Stimulated activated CD4-positive, alpha-beta T cell treated with anti-CD3 and anti-CD28 coated beads, Interleukin-15, amount 100 ng/mL, for 1 hour (primary cell): ENCODE measurements at places on chromosomes 1 and 21.

GRCh38 chr1:186375929-186376319 lies 286 bp downstream of the ODR4 start:
- no peak for DNase-seq

DNA sequence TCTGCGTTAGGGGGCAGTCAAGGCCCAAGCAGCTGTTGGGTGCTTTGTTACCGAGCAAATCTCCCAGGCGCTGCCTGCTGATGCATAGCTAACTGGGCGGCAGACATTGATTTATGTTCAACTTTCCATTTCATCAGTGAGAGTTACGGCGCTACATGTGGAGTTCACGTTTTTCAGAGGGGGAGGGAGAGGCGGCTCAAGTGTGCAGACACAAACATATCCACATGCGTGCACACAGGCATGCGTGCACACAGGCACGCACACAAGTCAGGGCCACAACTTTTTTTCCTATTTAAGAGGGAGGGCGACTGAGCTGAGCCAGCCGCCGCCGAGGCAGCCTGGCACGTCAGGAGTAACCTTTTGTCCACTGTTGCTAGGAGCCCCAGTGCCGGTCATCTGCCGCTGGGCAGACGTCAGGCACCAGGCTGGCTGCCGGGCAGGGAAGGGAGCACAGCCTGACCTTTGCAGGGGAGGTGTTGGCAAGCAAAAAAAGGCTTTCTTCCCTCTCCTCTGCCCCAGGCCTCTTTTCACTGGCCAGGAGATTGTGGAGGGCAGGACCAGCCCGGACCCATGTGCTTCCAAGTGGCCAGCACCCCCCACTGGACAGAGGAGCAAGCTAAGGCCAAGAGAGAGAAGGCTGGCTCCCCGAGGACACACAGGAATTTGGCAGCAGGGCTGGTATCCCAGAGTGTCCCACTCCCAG lies 73.3 kb downstream of the MRPL37 start:
- DNase-seq, result no peak

- no peak for DNase-seq
Observed at GRCh38 chr1:102529446-102529845, 532.7 kb upstream of the OLFM3 start.

DNA sequence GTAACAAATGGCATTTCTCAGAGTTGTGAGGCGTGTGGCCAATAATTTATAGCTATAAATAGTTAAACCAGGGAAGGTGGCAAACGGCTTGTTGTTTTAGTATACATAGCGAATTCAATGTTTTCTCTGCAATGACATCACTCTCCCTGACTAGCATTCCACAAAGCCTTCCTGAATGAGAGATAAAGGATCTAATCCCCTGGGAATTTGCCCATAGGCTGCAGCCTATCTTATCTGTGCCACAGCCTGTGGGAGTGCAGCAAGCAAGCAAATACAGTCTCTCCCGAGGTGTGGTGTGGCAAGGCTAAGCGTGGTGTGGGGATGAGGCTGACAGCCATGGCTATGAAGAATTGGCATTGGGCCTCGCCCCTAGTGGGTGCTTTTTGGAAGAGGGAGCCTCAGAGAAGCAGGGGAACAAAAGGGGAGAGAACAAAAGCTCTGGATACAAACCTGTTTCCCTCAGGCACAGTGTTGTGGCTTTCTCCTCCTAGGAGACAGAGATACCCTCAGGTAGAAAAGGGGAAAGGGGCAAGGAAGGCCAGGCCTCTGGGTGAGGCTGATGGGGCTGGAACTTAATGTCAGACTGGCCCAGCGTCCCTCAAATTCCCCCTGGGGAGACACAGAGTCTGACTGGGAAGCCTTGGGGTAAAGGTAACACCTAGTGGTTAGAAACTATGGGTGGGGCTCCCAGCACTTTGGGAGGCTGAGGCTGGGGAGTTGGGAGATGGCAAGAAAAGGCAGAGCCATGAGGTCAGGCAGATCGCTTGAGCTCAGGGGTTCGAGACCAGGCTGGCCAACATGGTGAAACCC lies 8.9 kb downstream of the TAGLN2 start:
- DNase-seq, result no peak

DNA sequence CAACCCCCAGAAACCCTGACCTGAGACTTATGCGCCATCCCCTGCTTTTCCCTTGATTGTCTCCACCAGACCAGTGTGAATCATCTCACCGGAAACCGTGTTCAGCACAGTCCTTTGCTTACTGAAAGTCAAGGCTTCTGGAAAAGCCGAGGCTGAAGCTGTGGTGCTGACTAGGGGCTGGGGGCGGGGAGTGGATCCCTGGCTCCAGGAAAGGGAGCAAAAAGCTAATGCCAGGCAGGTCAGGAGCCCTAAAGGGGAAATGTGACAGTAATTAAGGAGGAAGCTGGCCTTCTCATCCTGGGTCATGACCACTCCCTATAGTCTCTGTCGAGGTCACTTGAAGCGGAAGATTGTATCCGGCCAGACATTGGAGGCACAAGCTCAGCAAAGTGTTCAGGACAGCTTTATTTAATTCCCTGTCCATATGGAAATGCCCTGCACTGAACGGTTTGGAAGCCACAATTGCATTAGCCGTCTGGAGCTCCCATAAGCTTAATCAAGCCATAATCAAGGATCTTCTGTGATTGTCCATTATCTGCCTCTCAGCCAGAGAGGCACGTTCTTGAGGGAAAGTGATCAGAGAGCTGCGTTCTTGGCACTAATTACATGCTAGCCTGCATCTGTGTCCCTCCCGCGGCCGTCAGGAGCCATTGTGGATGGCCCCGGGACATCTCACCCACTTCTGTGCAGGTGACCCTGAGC lies 403.6 kb downstream of the RRAGC start:
- DNase-seq, result no peak

DNA sequence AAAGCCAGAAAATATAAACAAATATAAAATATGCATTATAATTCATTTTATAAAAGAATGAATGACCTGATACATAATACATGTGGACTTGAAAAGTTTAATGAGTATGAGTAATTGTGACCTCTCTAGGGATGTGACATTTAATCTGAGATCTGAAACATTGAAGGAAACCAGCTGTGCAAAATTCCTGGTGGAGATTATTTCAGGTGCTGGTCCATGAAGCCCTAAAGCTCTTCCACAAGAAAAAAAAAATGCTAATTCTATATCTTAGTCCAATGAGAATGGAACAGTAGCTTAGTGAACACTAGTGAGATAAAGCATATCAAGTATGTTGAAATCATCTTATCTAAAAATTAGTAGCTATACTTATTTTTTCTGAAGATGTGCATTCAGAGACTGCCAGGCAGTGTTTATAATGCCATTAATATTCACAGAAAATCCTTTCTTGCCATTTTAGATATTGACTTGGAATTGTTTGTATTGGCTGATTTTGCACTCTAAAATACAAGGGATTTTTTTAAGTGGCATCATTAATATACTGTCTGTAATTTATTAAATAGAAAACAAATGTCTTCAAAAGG lies 1485.9 kb downstream of the PLA2G4A start:
- no peak for DNase-seq

GRCh38 chr1:29171089-29171488 lies 10.6 kb downstream of the SRSF4 start:
- DNase-seq, result no peak

GRCh38 chr1:29209173-29209572 lies 21.6 kb downstream of the MECR start:
- no peak for DNase-seq

- DNase-seq, result no peak
Observed at GRCh38 chr21:46375560-46376230, 51.7 kb downstream of the PCNT start.

DNA sequence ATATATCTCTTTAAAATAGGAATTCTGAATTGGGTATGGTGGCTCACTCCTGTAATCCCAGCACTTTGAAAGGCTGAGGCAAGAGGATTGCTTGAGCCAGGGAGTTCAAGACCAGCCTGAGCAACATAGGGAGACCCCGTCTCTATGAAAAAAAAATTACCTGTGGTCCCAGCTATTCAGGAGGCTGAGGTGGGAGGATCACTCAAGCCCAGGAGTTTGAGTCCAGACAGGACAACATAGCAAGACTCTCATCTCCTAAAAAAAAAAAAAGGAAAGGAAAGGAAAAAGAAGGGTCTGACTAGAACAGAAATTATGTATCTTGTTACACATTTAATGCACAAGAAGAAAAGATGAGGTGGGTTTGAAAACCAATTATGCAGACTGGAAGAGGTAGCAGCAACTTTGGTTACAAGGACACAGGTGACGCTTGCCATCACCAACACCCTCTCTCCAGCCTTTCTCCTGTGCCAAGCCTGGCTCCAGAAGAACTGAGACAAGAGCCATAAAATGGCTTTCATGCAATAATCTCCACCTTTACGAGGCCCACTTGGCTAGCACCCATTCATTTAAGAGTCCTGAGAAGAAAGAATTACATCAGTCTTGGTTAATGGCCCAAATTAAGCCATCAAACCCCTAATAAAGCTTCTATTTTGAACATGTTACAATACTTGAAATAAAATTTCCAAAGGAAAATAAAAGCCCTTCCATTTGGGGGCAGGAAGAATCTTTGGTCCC lies 4.8 kb upstream of the SELENBP1 start:
- no peak for DNase-seq

DNA sequence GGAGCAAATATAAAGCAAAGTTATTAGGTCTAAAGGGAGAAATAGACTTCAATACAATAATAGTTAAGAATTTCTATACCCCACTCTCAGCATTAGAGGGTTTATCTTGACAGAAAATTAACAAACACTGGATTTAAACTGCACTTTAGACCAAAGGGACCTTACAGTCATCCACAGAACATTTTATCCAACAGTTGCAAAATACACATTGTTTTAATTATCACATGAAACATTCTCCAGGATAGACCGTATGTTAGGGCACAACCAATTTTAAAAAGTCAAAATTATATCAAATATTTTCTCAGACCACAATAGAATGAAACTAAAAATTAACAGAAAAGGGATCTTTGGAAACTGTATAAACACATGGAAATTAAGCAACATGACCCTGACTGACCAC lies 384.5 kb upstream of the C1orf87 start:
- DNase-seq, result no peak

DNA sequence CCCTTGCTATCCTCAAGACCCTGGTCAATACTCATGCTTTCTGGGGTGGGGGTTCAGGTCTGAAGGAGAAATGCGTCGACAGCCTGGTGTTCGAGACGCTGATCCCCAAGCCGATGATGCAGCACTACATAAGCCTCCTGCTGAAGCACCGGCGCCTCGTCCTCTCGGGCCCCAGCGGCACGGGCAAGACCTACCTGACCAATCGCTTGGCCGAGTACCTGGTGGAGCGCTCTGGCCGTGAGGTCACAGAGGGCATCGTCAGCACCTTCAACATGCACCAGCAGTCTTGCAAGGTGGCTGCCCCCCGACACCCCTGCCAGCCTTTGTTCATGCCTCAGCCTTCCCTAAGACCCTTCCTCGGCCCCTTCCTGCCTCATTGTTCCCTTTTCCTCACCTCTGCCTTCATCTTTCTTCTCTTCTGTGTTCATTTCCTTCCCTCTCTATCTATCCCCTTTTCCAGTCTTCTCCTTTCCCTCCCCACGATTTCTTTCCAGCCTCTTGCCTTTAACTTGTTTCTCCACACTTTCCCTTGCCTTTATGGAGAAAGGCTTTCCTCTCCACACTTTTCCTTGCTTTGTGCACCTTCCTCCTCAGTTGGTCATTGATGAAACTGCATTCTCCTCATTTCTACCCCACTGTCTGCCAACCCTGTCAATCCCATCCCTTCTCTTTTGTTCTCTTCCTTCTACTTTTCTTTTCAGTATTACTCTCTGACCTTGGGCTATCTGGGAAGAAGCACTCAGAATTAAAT lies 18.3 kb upstream of the IPO9 start:
- DNase-seq, result no peak

DNA sequence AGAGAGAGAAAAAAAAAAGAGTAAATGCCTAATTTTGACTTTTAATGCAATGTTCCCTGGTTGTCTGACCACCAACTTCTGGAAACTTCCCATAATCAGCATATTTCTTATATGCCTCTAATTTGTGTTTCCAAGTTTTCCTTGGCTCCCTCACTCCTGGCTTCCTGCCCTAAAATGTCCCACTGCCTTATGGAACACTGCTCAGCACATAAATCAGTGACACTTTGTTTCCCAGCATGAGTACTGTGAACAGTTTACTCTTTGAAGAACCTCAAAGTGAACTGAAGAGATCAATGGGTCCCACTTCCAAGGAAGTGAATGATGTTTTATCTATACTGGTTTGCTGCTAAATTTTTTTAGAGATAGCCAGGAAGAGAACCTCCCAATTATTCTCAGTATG lies 271.3 kb upstream of the PRMT6 start:
- no peak for DNase-seq

GRCh38 chr1:202167708-202168415 lies 7.5 kb upstream of the PTPN7 start:
- DNase-seq, result no peak

DNA sequence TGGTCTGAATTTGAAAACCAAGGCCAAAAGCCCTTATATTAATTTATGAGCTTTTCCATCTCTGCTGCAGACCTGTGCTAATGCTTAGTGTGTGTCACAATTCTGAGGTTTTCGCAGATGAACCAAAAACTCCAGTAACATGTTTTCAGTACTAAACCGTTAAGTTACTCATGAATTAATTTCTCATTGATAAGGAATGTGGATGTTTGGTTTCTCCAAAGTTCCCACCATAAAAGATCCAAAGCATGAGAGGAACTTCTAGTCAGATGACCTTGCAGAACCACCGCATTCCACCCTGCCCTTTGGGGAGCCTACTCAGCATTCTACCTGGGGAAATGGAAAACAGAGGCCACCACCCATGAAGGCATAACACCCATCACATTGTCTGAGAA lies 7.5 kb upstream of the LEPR start:
- DNase-seq, result no peak

- no peak for DNase-seq
Observed at GRCh38 chr1:29459620-29459945, 223.3 kb downstream of the PTPRU start.

DNA sequence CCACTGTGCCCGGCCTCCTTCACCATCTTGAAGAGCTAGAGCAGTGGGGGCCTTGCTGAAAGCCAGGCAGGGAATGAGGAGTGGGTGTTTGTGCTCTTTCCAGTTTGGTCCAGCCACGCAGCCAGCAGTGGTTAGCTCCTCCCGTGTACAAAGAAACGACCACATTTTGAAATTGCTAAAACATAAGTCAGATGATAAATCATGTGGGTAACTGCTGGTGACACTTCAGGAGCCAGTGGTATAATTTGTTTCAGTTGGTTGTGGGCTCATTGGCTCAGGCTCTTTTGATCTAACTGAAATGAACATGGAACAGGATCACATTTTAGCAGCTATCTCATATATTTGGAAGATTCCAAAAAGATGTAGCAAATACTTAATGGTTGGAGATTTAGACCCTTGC lies 87.6 kb downstream of the MTR start:
- DNase-seq, result no peak

- no peak for DNase-seq
Observed at GRCh38 chr1:43930168-43930948, 3.2 kb upstream of the ARTN start.

DNA sequence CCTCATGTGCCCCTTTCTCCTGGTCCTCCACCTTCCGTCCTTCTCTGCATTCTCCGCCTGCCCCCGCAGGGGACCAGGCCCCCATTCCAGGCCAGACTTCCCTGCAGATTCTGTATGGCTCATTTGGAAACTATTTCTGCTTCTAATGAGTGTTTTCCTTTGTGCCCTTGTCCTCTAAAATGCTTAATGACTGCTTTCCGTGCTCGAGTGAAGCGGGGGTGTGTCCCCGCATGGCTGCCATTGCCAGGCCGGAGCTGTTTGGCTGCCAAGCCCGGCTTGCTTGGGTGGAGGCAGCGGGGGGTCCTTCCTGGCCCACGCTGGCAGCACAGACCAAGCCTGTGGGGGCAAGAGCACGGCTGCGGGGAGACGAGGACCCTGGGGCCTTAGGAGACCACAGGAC lies 299.3 kb upstream of the VAMP3 start:
- no peak for DNase-seq
